IPS-NIHi11 (cell line): ENCODE measurements at places on chromosomes 7 and 10.

GRCh38 chr7:131346885-131347592 is 19.4 kb downstream of the MKLN1 start:
- peak; percentile 46 for DNase-seq

- no peak for DNase-seq
Measured at GRCh38 chr7:115476671-115477181, 553.8 kb downstream of the TFEC start.

DNA sequence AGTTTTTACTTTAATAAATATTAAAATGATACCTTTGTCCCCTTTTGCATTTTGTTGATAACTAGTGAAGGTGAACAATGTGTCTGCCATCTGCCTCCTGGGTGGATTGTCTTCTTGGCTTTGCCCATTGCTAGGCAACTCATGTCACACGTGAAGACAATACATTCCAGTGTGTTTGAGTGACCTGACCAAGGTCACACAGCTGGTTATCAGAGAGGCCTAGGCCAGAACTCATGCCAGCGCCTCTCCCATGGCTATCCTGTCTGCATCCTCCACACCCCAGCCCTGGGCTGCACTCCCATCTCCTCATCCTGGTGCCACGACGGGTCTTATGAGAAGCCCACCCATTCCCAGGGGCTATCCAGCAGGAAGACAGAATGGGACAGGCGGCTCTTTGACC is 108.7 kb downstream of the PLCE1 start:
- no peak for DNase-seq

- peak; percentile 58 for DNase-seq
Measured at GRCh38 chr7:98514211-98515031, 102.7 kb upstream of the NPTX2 start.

- DNase-seq = peak; percentile 77
Measured at GRCh38 chr7:68176974-68177373, 1180.3 kb downstream of the TYW1 start.

DNA sequence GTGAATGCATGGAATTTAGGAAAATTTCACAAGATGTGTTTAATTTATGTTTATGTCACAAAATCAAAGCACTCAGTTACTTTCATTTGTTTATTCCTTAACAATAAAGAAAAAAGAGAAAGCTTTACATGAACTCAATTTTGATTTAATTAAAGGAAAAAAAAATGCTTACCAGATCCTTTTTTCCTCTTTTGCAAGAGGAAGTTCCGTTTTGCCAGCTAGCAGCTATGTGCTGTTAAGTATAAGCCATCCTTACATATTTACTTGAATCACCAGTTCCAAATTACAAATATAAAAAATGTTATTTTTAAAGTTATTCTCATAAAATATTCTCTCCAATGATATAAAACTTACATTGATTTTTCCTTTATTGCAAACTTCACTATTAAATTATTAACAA is 12.7 kb downstream of the MRC1 start:
- no peak for DNase-seq

DNA sequence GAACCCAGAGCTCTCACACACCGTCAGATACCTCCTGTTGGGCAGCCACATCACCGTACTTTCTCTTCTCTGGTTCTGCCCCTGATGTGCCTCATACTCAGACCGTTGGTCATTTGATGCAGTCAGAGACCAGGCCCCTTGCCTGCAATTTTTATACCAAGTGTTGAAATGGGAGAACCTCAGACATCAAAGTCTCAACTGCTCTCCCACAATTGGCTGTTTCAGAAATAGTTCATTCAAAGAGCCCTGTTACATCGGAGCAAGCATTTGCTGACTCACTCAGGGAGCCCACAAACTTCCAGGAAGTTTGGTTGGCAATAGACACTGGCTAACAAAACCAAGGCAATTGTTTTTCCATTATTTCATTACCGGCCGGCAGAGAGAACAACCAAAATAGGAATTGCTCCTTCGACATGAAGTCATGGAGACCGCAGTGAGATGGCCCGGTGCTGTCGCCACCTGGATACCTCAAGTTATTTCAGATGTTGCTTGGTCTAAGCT is 33.5 kb upstream of the ADAM12 start:
- DNase-seq = no peak

- DNase-seq = no peak
Measured at GRCh38 chr10:129864601-129865126, 99.4 kb downstream of the EBF3 start.

- DNase-seq = peak; percentile 54
Measured at GRCh38 chr7:34928052-34928451, 109.2 kb downstream of the DPY19L1 start.

DNA sequence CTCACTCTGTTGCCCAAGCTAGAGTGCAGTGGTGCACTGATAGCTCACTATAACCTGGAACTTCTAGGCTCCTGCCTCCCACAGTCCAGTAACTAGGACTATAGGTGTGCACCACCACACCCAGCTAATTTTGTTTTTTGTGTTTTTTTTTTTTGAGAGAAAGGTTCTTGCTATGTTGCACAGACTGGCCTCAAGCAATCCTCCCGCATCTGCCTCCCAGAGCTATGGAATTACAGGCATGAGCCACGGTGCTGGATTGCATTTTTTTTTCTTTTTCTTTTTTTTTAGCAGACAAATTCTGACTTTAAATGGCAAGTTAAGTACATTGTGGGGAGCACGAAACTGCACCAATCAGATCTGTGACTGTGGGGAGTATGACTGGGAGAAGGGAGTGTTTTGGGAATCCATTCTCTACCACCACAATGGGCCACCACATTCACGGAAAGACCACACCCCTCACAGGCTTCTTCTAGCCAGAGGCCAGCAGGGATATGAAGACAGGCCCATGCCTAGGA is 58.1 kb upstream of the MSMB start:
- no peak for DNase-seq

DNA sequence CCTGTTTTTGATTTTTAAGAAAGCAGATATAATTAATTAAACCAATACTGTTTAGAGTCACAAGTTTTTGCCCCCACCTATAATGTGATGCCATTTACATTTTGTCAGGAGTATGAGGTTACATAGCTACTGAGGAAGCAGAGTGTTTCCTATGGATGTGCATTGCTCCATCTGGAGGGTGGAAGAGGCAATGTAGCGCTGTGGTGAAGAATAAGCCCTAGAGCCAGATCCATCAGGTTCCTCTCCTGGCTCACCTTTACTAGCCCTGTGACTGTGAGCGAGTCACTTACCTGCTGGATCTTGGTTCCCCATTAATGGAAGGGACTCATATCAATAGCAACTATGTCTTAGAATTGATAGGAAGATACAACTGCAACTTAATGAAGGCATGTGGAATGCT is 216.0 kb downstream of the GPAM start:
- no peak for DNase-seq

DNA sequence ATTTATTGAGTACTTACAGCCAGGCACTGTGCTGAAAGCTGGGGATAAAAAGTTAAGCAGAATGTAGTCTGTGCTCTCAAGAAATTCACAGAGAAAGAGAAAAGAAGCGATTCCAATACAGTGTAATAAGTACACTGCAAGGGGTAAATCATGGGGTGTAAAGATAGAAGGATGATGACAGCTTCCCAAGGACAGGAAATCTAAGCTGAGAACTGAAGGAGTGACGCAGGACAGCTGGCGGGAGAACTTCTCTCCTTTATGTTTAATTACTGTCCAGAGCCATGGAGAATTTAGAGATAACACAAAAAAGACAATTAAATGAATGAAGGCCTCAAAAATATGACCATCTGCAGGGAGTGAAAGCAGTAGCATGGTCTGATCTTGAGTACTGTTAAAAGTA is 34.8 kb downstream of the C7orf33 start:
- no peak for DNase-seq

GRCh38 chr7:43764807-43765491 is 6.5 kb downstream of the BLVRA start:
- no peak for DNase-seq

- DNase-seq = no peak
Measured at GRCh38 chr7:102429141-102429899, 4.1 kb upstream of the ORAI2 start.

DNA sequence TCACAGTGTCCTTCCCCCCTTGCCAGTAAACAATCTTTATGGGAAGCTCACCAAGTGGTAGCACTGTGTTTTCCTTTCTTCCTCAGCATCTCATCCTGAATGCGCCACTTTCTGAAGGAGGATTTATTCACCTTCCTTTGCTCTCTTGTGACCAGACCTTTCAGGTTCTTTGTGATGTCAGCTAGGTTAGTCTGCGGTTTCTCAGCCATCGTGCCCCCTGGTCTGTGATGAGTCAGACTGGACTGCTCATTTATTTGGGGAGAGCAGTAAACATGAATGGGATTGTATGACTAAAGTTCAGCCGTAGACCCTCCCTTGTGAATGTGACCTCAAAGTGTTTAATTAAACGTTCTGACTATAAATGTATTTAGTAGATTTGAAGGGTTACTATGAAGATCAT is 235.1 kb upstream of the CELF2 start:
- DNase-seq = no peak

DNA sequence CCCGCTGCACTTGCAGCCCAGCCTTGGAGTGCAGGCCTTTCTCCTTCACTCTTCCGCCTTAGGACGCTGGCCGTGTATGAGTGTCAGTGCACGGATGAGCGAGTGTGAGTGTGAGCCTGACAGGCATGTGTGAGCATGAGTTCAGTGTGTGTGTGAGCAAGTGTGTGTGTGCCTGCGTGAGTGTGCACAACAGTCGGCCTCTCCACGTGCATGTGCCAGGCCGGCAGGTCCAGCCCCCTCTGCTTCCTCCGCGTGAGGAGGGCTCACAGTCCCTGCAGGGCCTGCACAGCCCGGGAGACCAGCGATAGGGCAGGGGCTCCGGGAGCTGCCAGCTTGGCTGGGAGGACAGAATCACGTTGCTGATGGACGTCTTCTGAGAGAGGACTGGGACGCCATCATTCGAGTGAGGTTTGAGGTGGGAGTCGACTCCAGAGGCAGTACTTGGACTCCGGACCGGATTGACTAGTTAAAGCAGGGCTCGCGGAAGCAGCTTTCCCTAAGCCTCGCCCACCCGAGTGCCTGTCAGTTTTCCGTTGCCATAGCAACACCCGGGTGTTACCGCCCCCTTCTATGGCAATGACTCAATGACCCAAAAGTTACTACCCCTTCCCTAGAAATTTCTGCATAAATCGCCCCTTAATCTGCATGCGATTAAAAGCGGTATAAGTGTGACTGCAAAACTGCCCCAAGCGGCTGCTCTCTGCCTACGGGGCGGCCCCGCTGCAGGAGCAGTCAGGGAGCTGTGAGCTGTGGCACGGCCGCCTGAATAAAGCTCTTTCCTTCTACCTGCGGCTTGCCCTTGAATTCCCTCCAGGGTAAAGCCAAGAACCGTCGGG is 19.6 kb upstream of the CFAP46 start:
- DNase-seq = peak; percentile 86

GRCh38 chr10:14129770-14130169 is 201.0 kb downstream of the FRMD4A start:
- DNase-seq = no peak

DNA sequence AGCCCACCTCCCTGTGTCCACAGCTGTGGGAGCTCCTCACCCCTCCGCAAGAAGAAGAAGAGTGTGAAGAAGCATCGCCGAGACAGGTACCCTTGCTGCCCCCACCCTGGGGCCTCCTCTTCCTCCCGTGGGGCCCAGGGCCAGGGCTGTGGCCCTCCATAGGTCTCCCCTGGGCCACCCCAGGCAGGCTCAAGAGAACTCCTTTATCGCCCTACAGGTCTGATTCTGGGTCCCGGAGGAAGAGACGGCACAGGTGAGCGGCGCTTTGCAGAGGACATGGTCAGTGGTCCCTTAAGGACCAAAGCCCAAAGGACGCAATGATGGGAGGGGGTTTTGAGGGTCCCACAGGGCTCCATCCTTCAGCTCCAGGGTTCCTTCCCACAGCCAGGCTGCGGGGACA is 41.1 kb upstream of the HSPB1 start:
- DNase-seq = no peak

- no peak for DNase-seq
Measured at GRCh38 chr10:94626476-94626875, 57.1 kb upstream of the CYP2C18 start.

- DNase-seq = no peak
Measured at GRCh38 chr7:112298543-112299100, 92.1 kb downstream of the ZNF277 start.

GRCh38 chr10:44984671-44985101 is 6.1 kb upstream of the DEPP1 start:
- DNase-seq = no peak

DNA sequence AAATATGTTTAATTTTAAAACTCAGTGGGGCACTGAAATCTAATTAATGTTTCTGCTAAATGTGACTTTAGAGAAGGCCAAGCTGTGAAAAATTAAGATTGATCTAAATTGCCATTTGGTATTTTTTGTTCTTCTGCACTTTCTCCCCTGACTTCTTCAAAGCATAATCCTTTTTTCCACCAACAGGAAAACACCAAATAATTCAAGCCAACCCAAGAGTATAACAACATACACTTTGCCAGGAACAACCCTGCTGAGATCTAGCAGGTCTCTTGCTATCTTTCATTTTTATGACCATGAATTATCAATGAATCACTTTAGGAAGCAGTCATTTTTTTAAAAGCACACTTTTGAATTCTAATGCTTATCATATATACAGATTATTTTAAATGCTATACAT is 100.1 kb downstream of the USP6NL start:
- no peak for DNase-seq

- DNase-seq = no peak
Measured at GRCh38 chr10:112389271-112389822, 15.4 kb downstream of the ACSL5 start.

DNA sequence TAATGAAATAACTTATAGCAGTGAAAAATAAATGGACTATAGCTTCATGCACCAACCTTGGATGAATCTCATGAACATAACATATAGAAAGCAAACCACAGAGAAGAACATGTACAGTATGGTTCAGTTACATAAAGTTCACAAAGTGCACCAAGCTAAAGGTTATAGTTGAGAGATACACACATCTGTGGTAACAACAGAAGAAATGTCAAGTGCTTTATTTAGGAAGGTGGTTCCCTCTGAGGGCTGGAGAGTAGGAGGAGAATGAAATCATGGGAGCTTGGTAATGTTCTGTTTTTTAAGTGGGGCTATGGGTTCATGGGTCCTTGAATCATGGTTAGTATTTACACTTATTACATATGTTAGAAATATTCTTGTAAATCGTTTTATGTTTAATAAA is 323.3 kb downstream of the PHTF2 start:
- no peak for DNase-seq

GRCh38 chr10:110916554-110917346 is 2.2 kb downstream of the BBIP1 start:
- DNase-seq = no peak

DNA sequence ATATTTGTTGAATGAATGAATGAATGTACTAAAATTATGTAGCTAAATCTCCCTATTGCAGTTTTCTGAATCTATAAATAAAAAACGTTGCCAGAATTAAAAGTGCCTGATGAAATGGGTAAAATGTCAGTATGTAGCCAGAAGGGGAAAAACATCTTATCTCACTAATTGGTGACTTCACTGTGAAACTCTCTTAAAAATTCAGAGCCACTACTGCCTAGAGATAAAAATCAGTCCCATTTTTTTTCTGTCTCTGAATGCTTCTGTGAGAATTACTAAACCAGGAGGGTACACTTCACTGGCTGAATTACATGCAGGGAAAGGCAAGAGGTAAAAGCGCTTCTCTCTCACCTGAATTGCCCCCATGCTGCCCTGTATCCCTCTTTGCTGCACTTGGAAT is 69.6 kb upstream of the HPS1 start:
- DNase-seq = no peak
